Activated CD4-positive, alpha-beta T cell treated with anti-CD3 and anti-CD28 coated beads, Interleukin-2, amount 10 ng/mL, durations not matched to agents 7 days and 5 days (primary cell): ENCODE measurements at places on chromosomes 4 and X.

DNA sequence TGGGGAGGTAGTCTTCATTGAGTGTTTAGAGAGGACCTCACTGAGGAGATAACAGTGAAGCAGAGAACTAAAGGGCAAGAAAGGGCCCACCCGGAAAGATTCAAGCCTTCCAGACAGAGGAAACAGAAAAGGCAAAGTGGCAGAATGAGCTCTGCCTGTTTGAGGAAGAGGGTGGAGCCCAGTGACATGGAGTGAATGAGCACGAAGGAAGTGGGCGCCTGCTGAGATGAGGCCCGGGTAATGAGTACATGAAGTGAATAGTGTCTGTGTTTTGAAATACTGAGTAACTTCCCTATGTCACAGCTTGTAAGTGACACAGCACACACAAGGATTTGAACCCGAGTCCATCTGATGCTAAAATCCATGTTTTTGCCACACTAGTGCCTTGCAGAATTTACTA, 32.5 kb upstream of the TLR2 start:
- DNase-seq, result peak; percentile 64
- H3K36me3 ChIP-seq, result no peaks in the 10 kb centered on the region
- H3K4me1 ChIP-seq, result peaks cover 37% of the 10 kb centered on the region
- H3K4me3 ChIP-seq, result no peak overlapping the region
- H3K27me3 ChIP-seq, result peaks cover 3% of the 10 kb centered on the region
- H3K27ac ChIP-seq, result peak overlapping the region; percentile 89

- H3K27ac ChIP-seq, result no peak overlapping the region
- H3K4me3 ChIP-seq, result no peak overlapping the region
- no peaks in the 10 kb centered on the region for H3K27me3 ChIP-seq
- no peak for DNase-seq
- H3K4me1 ChIP-seq, result no peaks in the 10 kb centered on the region
Observed at GRCh38 chrX:70322784-70323183, 32.9 kb downstream of the KIF4A start.

GRCh38 chr4:6751611-6752485, 30.7 kb upstream of the KIAA0232 start:
- H3K27me3 ChIP-seq, result no peaks in the 10 kb centered on the region
- no peaks in the 10 kb centered on the region for H3K36me3 ChIP-seq
- peak overlapping the region; percentile 50 for H3K4me3 ChIP-seq
- H3K27ac ChIP-seq, result peak overlapping the region; percentile 87

GRCh38 chr4:145497199-145498149, 15.8 kb downstream of the SMAD1 start:
- H3K4me3 ChIP-seq, result no peak overlapping the region
- H3K4me1 ChIP-seq, result peaks cover 8% of the 10 kb centered on the region
- no peak overlapping the region for H3K27ac ChIP-seq
- H3K36me3 ChIP-seq, result no peaks in the 10 kb centered on the region
- DNase-seq, result no peak
- no peaks in the 10 kb centered on the region for H3K27me3 ChIP-seq

DNA sequence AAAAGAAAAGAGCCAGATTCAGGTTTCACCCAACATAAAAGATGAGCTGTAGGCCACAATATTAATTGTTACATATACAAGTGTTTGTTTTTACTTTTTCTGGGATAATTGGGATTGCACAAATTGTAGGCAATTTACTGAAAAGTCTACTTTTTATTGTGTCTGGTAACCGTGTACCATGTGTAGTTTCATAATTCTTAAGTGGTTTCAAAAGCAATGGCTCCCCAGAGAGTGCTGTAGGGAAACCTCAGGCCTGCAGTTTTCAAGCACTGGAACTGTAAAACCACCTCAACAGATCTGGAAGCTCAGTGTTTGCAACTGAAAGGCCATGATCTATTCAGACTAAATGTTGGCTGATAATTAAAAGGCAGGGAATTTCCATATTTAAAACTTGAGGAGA, 53.9 kb upstream of the MMAA start:
- no peak overlapping the region for H3K27ac ChIP-seq
- no peaks in the 10 kb centered on the region for H3K4me1 ChIP-seq
- H3K4me3 ChIP-seq, result no peak overlapping the region

GRCh38 chr4:88442689-88443191, 14.2 kb upstream of the HERC5 start:
- peaks cover 8% of the 10 kb centered on the region for H3K4me1 ChIP-seq
- DNase-seq, result no peak
- H3K4me3 ChIP-seq, result no peak overlapping the region
- H3K36me3 ChIP-seq, result peaks cover 62% of the 10 kb centered on the region

DNA sequence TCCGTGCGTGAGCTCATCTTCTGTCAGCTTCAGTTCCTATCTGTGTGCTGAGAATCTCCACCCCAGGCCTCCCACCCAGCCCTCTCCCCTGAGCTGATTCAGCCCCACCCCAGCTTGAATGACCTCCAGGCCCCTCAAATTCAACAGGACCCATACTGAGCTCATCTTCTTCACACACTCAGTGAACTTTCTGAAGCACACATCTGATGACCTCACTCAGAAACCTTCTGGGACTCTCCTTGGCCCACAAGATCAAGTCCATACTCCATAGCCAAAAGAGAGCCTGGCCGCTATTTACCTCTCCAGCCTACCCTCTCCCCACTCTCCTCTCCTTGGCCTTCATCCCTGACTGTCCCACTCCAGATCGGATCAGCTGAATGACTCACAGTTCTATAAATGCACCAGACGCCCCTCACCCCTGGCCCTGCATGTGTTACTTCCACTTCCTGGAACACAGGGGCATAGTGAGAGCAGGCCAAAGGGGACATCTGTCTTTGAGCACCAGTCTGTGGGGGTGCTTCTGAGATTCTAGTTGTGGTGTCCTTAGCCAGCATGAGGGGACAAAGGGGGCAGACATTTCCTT, 62.5 kb downstream of the PJA1 start:
- H3K27ac ChIP-seq, result no peak overlapping the region
- no peaks in the 10 kb centered on the region for H3K27me3 ChIP-seq
- H3K4me1 ChIP-seq, result no peaks in the 10 kb centered on the region
- no peaks in the 10 kb centered on the region for H3K36me3 ChIP-seq
- no peak overlapping the region for H3K4me3 ChIP-seq
- DNase-seq, result no peak

DNA sequence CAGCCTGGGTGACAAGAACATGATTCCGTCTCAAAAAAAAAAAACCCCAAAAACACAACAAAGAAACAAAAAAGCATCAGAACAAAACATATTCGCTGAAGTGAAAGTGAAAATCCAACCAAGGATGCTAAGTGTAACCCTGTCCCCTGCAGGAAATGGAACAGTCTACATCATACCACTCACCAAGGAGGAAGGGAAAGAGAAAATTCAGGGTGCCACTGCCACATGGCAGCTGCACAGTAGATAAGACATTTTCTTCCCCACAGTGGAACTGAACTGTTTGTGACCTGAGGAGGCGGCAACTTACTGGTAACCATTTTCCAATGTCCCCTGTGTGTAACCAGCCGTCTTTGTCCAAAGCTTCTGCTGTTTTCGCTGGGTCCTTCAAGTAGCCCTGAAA, 28.2 kb upstream of the CENPU start:
- H3K27ac ChIP-seq, result peak overlapping the region; percentile 98
- H3K4me3 ChIP-seq, result peak overlapping the region; percentile 46
- H3K4me1 ChIP-seq, result peaks cover 26% of the 10 kb centered on the region
- H3K36me3 ChIP-seq, result peaks cover 59% of the 10 kb centered on the region

GRCh38 chrX:106615041-106615440, 3.3 kb downstream of the RADX start:
- no peak overlapping the region for H3K27ac ChIP-seq
- no peaks in the 10 kb centered on the region for H3K36me3 ChIP-seq
- DNase-seq, result no peak
- H3K4me1 ChIP-seq, result peaks cover 15% of the 10 kb centered on the region

GRCh38 chr4:96152824-96153223, 312.9 kb downstream of the PDHA2 start:
- no peaks in the 10 kb centered on the region for H3K4me1 ChIP-seq
- H3K4me3 ChIP-seq, result no peak overlapping the region
- no peak for DNase-seq
- H3K36me3 ChIP-seq, result no peaks in the 10 kb centered on the region
- H3K27me3 ChIP-seq, result no peaks in the 10 kb centered on the region

GRCh38 chr4:94746746-94747145, 11.0 kb upstream of the BMPR1B start:
- no peaks in the 10 kb centered on the region for H3K36me3 ChIP-seq
- DNase-seq, result no peak
- H3K27ac ChIP-seq, result no peak overlapping the region

DNA sequence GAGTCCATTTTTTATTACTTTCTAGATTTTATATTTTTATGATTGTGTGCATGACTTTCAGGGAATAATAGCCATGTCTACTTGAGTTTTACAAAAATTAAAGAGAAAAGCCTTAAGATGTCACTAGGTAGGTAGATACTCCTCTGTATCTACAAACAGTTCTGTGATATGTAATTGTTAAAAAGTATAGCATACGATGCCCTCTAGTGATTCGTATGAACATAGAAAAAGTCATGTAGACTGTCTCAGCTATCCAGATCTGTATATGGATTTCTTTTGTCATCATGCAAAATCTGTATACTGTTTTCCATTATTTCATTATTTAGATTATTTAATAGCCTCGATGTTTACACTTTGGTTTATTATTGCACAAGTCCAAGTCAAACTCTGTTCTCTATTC, 856.6 kb downstream of the CENPC start:
- no peak for DNase-seq
- H3K36me3 ChIP-seq, result no peaks in the 10 kb centered on the region
- no peak overlapping the region for H3K4me3 ChIP-seq
- no peaks in the 10 kb centered on the region for H3K4me1 ChIP-seq
- no peaks in the 10 kb centered on the region for H3K27me3 ChIP-seq

GRCh38 chr4:139873111-139873860, 207.7 kb downstream of the MGST2 start:
- H3K36me3 ChIP-seq, result peaks cover 2% of the 10 kb centered on the region
- H3K27me3 ChIP-seq, result no peaks in the 10 kb centered on the region
- H3K27ac ChIP-seq, result no peak overlapping the region
- H3K4me1 ChIP-seq, result peaks cover 8% of the 10 kb centered on the region

- no peaks in the 10 kb centered on the region for H3K27me3 ChIP-seq
- no peak for DNase-seq
- no peak overlapping the region for H3K27ac ChIP-seq
Observed at GRCh38 chr4:66123831-66124413, 453.6 kb upstream of the EPHA5 start.

- no peaks in the 10 kb centered on the region for H3K27me3 ChIP-seq
- no peak for DNase-seq
Observed at GRCh38 chr4:145670422-145670821, 9.5 kb upstream of the C4orf51 start.

DNA sequence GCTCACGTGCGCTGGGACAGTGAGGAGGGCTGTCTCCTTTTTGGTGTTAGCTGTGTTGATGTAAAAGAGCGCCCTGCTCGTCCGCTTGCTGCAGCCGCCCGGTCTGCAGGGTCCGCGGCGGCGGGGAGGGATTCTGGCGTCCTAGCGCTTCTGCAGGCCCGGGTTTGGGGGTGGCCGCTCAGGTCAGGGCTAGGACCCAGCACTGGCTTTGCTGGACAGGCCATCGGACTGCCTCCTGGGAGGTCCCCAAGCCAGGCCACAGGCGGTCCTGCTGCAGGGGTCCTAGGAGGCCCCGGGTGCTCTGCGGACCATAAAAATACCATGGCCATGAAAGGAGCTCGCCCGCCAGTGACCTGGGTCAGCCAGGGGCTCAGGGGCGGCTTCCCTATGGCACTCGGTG, 308.7 kb downstream of the DCTD start:
- DNase-seq, result no peak
- H3K4me1 ChIP-seq, result no peaks in the 10 kb centered on the region
- H3K4me3 ChIP-seq, result no peak overlapping the region
- H3K36me3 ChIP-seq, result no peaks in the 10 kb centered on the region
- H3K27me3 ChIP-seq, result no peaks in the 10 kb centered on the region

DNA sequence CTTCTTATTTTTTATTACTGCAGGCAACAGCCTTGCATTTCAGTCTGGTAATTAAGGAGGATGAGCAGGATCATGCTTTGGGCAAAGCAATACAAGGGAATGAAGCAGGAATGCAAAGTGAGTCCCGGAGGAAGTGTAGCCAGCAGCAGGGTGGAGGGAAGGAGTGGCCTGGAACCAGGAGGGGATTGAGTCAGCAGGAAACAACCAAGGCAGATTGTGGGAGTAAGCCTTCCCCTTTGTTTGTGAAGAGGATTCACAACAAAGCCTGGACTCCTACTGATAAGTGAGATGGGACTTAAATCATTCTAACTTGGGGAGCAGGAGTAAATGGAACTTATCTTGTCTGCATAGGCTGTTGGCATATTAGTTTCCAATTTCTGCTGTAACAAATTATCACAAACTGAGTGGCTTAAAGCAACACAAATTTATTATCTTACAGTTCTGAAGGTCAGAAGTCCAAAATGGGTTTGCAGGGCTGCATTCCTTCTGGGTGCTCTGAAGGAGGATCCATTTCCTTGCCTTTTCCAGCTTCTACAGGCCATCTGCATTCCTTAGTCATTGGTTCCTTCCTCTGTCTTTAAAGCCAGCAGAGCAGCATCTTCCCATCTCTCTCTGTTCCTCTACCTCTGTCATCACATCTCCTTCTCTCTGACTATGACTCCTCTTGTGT, 93.2 kb upstream of the AP1S2 start:
- no peak for DNase-seq
- H3K27ac ChIP-seq, result no peak overlapping the region
- H3K36me3 ChIP-seq, result no peaks in the 10 kb centered on the region
- no peaks in the 10 kb centered on the region for H3K4me1 ChIP-seq
- peaks cover 3% of the 10 kb centered on the region for H3K27me3 ChIP-seq
- no peak overlapping the region for H3K4me3 ChIP-seq

DNA sequence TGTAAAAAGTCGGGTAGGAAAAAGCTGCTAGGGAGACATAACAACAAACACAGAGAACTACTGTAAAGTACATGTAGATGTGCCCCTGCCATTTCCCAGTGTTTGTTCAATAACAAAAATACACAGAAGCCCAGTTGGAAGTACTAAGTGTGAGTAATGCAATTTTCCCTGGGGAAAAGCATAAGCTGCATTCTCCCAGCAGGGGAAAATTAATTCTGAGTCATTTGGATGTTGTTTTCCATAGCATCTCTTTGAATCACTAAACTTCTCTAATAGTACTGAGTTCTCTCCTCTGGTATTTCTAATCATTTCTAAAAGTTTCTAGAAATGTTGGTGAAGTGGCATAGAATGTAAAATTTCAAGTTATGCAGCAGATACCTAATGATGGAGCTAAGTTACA, 1114.9 kb downstream of the C4orf33 start:
- H3K36me3 ChIP-seq, result no peaks in the 10 kb centered on the region
- no peaks in the 10 kb centered on the region for H3K27me3 ChIP-seq
- DNase-seq, result no peak

- H3K27me3 ChIP-seq, result no peaks in the 10 kb centered on the region
- no peaks in the 10 kb centered on the region for H3K36me3 ChIP-seq
- H3K4me1 ChIP-seq, result no peaks in the 10 kb centered on the region
- no peak overlapping the region for H3K27ac ChIP-seq
- no peak overlapping the region for H3K4me3 ChIP-seq
Observed at GRCh38 chrX:145751943-145752342, 65.7 kb upstream of the SLITRK2 start.

DNA sequence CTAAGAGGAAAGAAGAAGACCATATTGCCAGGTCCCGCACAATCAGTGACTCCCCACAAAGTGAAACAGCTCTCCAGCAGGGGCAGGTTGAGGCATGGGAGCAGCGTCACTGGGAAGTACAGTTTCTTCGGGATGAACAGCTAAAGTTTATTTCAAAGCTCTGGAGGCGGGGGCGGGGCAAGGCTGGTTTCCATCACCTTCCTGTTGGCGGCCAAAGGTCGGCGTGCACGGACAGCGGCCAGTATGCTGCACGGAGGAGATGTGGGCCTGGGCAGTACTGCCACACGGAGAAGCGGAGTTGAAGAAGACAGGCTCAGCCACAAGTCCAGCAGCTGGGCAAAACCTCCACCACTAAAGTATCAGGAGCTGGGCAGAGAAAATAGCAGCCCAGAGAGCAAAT, 951 bp upstream of the ZNF518B start:
- DNase-seq, result no peak
- peaks cover 33% of the 10 kb centered on the region for H3K4me1 ChIP-seq
- H3K27ac ChIP-seq, result peak overlapping the region; percentile 51
- peaks cover 21% of the 10 kb centered on the region for H3K36me3 ChIP-seq
- H3K27me3 ChIP-seq, result peaks cover 22% of the 10 kb centered on the region
